ENCODE measurements at places on chromosomes 1 and 21.

DNA sequence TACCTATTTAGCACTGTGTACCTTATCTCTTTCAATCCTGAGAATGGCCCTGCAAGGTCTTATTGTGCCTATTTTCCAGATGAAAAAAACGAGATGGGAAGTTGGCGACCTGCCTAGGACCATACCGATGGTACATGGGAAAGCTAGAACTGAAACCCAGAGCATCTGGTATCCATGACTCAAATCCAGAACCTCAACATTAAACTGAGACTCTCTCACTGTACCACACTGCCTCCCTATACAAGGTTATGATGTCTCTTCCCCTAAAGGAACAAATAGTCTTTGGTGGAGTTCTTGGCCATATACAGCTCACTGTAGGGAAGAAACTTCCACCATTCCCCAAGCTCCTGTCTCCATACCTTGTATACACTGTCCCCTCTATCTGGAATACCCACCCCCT is 110.7 kb downstream of the TNR start:
- DNase-seq: no peak

- no peak for DNase-seq
Measured at GRCh38 chr1:97138515-97139032, 417.0 kb downstream of the PTBP2 start.

DNA sequence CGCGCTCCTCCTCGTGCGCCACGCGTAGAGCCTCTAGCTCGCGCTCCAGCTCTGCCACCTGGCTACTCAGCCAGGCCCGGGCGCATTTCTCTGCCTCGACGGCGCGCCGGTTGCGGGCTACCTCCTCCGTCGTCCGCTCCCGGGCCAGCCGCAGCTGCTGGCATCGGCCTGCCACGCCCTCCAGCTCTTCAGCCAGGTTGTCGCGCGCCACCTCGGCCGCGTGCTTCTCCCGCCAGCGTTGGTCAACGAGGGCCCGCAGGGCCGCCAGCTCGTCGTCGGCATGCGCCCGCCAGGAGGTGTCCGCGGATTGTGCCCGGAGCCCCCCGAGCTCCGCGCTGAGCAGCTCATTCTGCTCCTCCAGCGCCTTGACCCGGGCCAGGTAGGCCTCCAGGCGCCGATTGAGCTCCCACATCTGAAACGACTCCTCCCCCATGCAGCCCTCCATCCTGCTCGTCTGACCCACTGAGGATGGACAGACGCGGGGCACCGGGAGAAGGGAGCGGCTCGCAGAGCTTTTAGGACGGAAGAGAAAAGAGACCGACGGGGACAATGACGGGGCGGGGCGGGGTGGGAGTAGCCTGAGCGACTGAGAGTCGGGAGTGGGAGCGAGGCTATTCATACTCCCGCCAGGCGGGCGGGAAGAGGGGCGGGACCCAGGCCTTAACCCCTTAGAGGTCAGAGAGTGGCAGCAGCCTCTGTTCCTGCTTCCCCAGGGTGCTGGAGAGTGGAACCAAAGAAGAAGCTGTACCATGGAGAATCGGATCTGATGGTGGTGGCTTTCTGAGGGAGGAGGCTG is at the start of gene NES:
Gene NES, minus strand, starts transcription at position 588 of the 796 bp plus-strand sequence. Its CDS starts 143 bp downstream, at position 445.
- DNase-seq: peak; percentile 2

DNA sequence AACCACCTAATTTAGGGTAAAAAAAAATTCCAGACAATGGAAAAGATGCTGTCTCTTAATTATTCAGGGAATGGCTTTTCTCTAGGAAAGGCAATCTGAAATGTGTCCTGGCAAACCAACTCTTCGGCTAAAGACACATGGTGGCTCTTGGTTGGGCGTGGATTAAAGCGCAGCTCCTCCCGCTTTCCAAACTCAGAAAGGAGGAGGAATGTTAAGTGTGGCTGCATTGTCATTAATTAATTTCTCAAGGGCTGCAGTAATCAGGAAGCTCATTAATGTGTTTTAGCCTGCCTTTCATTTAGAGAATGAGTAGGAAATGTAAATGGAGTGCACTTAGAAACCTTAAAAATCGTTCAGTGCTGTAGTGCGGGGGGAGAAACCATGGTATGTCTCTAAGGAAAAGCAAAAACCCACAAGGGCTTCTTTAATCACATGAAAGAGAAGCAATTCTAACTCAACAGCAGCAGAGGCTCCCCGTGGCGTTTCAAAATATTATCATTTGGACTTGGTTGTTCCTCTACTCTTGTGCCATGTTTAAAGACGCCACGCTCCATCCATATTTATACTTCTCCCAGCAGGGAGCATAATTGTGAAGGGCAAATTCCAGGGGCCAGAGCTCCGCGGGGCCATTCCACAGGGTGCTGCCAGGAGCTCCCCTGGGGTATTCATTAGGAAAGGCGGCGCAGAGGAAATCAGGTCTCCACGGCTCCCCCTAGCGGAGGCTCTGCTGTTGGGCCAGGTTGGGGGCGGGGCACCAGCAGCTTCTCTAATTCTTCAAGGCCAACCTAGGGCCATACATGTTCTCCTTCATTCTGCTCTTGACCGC is 91.9 kb upstream of the SSX2IP start:
- DNase-seq: no peak

GRCh38 chr21:29540289-29540688 is 241.6 kb downstream of the BACH1 start:
- DNase-seq: no peak

DNA sequence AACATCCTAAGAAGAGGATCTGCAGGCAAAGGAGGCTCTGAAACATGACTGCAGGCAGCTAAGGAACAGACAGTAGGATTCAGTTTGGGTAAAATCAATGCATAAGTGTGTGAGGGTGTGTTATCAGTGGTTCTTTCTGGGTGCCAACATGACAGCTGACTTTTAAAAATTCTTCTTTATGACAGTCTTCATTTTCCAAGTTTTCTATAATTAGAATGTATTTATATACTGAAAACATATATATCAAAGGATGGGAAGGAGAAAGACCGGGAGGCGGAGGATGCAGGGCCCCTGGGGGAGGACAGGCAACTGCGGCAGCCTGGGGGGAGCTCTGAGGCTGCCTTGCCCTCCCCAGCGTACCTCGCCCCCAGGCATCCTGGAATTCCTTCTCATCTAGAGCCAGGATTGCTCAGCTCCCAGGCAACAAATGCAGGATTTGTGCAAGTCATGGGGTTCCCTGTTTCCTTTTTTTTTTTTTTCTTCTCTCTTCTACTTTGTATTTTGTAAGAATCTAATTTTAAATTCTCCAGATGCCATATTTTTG is 104.8 kb downstream of the CSMD2 start:
- no peak for DNase-seq

DNA sequence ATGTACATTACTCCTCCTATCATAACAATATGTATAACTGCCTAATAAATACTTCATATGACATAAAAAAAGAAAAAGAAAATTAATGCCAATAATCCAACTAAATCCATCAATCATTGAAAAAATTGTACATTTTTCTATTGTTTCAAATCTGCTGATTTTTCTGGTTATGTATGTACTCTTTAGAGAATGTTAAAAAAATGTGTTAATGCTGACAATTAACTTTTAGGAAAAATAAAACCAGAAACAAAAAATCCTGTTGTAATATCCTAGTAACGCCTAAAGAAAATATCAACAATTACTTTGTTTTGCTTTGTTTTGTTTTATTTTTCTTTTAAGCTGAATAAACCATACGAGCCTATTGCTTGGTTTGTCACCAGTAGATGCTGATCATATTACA is 213.9 kb upstream of the USP25 start:
- no peak for DNase-seq

- no peak for DNase-seq
Measured at GRCh38 chr1:14055442-14056223, 355.6 kb downstream of the PRDM2 start.

DNA sequence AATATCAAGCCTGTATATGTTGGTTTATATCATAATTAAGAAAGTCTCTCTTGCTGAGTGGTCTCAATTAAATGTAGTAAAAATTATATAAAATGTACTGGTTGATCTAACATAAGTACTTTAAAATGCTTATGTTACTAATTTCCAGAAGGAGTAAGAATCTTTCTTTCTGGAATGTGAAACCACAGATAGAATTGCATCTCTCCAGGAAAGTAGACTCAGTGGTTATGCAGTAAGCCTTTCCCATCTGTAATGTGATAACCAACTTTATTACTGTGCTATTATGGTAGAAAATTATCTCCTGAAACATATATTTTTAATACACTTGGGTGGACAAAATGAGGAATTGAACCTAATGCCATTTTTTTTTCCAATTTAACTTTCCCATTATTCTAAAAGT is 8.9 kb upstream of the RALGPS2 start:
- no peak for DNase-seq

GRCh38 chr1:242086706-242087105 is 87.8 kb upstream of the MAP1LC3C start:
- DNase-seq: no peak

DNA sequence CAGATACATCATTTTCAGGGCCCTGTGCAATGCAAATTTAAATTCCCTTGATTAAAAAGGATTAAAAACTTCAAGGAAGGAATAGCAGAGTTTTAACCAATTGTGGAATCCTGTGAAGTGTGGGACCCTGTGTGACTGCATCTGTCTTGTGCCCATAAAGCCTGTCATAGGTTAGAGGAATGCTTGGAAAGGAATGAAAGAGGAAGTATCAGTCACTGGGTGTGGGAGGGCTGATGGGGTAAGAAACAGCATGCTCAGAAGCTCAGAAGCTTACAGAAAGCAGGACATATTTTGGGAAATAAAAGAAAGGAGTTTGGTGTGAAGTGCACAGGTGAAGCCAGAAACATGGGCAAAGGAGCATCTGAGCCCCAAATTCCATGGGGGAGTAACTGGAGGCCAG is 150.8 kb upstream of the ETV3 start:
- no peak for DNase-seq

- DNase-seq: peak; percentile 67
Measured at GRCh38 chr1:182784556-182785171, 4.9 kb upstream of the NPL start.

GRCh38 chr1:218344814-218345672 is at the start of gene TGFB2:
Gene TGFB2, plus strand, starts transcription at chr1:218345336. Its CDS starts 1,366 bp downstream, at chr1:218346702.
- peak; percentile 23 for DNase-seq

DNA sequence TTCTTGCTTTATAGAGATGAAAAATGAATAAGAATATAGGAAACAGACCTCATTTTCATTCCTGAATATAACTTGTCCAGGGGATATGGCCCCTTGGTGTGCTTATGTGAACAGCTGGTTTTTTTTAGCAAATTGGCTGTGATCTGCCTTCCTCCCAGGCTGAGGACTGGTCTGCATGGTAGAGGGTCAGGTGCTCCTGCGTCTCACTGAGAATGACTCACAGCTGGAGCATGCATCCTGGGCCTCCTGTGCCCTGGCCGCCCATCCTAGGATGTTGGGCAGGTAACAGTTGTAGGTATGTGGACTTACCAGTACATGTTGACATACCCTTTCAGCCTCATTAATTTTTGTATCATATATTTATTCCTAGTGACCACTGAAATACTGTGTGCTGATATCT is 29.8 kb downstream of the AGT start:
- DNase-seq: no peak

DNA sequence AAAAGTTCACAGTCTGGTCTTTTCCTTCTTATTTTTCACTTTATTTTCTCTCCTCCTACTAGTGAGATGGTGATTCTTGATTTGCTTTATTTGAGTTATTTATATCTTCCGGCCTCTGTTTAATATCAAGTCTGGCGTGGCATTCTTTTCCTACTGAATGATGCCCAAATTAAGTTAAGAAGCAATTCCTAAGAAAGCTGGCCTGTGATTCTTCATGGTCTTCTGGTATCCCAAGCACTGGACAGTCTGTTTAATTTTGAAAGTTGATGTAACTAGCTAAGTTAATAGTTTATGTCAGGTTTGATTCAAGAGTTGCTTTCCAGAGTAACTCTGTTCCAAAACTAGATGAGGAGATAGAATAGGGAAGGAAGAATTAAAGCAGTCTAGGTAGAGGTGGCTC is 9.2 kb upstream of the ENAH start:
- no peak for DNase-seq

GRCh38 chr1:91400133-91400725 is 4.4 kb downstream of the HFM1 start:
- DNase-seq: no peak

- DNase-seq: no peak
Measured at GRCh38 chr1:28807986-28808385, 4.0 kb upstream of the OPRD1 start.

Measured in DMS79 treated with DMSO at 0.1 percent for 48 hours (cell line).